ENCODE measurements at places on chromosomes 4 and X.

DNA sequence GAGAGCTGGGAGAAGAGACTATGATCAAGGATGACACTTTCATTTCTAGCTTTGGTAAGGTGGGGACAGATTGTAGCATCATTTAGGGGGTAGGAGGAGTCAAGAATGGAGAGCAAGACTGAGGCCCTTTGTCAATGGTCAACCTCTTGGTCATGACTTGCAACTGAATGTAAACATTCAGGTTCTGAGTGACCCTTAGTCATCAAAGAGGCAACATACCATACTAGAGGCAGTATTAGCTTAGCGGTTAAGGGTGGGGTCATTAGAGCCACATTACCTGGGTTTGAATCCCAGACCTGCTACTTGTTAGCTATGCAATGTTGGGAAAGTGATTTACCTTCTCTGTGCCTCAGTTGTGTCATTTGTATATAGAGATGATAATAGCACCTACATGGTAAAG, 76.5 kb downstream of the MED28 start:
- no peak for DNase-seq

- DNase-seq, result no peak
Measured at GRCh38 chr4:60805500-60806313, 394.4 kb upstream of the ADGRL3 start.

- DNase-seq, result no peak
Measured at GRCh38 chr4:25915353-25915705, 1.3 kb downstream of the SMIM20 start.

DNA sequence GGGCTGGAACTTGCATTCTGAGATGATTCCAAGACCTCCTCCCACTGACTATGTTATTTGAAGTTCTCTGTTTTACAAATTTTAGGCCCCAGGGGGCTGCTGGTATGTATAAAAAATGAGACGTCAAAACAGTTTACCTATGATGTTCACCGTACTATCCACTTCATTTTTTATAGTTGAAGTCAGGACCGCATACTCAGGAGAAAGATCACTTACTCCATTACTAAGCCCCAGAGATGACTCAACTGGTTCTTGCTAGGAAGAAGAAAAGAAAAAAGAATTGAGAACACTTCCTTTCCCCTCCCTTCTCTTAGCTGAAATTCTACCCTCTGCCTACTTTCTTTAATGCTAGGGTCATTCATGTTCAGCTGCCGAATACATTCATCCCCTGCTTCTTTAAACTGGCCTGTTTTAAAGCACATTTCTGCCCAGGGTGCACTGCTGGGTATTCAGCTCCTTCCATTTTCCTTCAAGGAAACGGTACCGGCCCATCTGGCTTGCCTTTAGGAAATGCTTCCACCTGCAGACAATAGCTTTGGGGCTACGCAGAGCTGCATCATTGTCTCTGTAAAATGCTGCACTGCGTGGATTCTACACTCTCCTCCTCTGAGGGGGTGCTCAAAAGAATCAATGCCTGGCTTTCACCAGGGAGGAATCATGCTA, 66.2 kb downstream of the IRF2 start:
- no peak for DNase-seq

DNA sequence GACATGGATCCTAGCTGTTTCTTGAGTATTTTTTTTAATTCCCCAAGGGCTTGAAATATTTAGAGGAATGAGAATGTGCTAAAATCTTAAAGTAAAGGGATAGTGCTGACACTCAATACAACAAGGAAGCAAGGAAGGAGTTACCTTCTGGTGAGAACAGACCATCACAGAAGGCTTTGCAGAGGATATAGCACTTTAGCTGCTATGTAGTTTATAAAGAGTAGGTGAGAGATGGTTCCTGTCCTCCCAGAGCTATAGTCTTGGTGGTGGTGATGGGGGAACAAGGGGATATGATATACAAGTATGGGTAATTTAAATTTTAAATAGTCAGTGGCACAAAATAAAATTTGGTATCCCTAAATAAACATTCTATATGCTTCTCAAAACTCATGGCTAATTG, 47.6 kb downstream of the MTHFD2L start:
- no peak for DNase-seq

GRCh38 chrX:51857159-51857733, 36.2 kb upstream of the MAGED1 start:
- DNase-seq, result no peak
